Astrocyte (in vitro differentiated cells and primary cell): ENCODE measurements at places on chromosomes 2 and 18. TPM values are rescaled to one million over a fixed set of nuclear protein-coding genes. Genes with fewer than 3 reads are reported as not detected.

- no peaks in the 10 kb centered on the region for H3K36me3 ChIP-seq
- peaks cover 6% of the 10 kb centered on the region for H3K27me3 ChIP-seq
- no peak overlapping the region for H3K4me3 ChIP-seq
- DNase-seq, result peak; percentile 80
Observed at GRCh38 chr2:109285244-109285651, 156.2 kb downstream of the SH3RF3 start.

GRCh38 chr2:199704358-199705238 is 146.4 kb downstream of the FTCDNL1 start:
- H3K4me3 ChIP-seq, result no peak overlapping the region
- DNase-seq, result no peak
- no peaks in the 10 kb centered on the region for H3K36me3 ChIP-seq
- H3K4me1 ChIP-seq, result no peaks in the 10 kb centered on the region
- no peak overlapping the region for H3K27ac ChIP-seq
- no peaks in the 10 kb centered on the region for H3K27me3 ChIP-seq

- H3K27ac ChIP-seq, result no peak overlapping the region
- no peaks in the 10 kb centered on the region for H3K36me3 ChIP-seq
- DNase-seq, result no peak
- no peaks in the 10 kb centered on the region for H3K27me3 ChIP-seq
- H3K4me3 ChIP-seq, result no peak overlapping the region
- H3K4me1 ChIP-seq, result peaks cover 15% of the 10 kb centered on the region
Observed at GRCh38 chr2:127193164-127193966, 26.7 kb downstream of the CYP27C1 start.

DNA sequence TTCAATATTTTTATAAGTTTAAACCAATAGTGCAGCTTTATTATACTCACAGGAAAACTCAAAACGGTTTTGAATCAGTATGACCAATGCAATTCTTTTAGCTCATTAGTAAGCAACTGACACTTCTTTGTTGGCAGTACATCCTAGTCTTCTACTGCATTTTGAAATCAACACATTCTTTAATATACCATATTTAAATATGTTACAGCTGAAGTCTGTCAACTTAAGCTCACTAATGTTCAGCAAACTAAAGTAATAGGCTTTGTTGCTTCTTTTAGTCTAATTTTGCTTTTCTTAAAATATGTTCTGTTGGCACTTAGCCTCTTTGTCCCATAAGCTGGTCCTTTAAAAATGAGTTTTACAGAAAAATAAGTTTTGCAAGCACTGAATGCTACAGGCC is 55.4 kb upstream of the CCBE1 start:
- H3K27ac ChIP-seq, result no peak overlapping the region
- H3K27me3 ChIP-seq, result no peaks in the 10 kb centered on the region
- no peaks in the 10 kb centered on the region for H3K36me3 ChIP-seq
- H3K4me1 ChIP-seq, result peaks cover 9% of the 10 kb centered on the region

DNA sequence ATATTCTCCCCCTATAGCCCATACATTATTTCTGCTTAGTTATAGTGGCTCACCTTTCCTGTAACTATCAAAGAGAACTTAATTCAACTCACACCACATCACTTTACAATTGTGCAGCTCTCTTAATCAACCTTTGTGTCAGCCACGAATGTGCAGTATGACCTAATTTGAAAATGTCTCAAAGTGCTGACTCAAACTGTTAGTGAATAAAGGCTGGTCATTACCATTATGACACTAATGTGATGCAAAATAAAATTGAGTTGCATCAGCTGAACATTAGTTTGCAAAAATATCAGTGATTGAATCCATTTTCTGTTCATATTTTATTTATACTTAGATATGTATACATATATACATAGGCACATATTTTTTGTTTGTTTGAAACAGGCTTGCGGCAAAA is 251.8 kb downstream of the MEIS1 start:
- DNase-seq, result peak; percentile 5
- no peaks in the 10 kb centered on the region for H3K4me1 ChIP-seq
- H3K36me3 ChIP-seq, result no peaks in the 10 kb centered on the region
- no peak overlapping the region for H3K4me3 ChIP-seq

HOXD12 gene
- not detected in 2 replicates for total RNA-seq

SPRED2 gene
- 47.3 and 55.2 TPM in 2 replicates for total RNA-seq

LHCGR gene
- not detected in 2 replicates for total RNA-seq

SULT1C2 gene
- total RNA-seq, result 0.23 TPM in 1 of 2 replicates, not detected in the other

LRRTM1 gene
- total RNA-seq, result not detected in 2 replicates

TCF23 gene
- total RNA-seq, result not detected in 2 replicates

ASXL3 gene
- total RNA-seq, result 6.4 and 8.2 TPM in 2 replicates

REG3G gene
- not detected in 2 replicates for total RNA-seq

TFPI gene
- total RNA-seq, result 52.9 and 56.6 TPM in 2 replicates

RNF103 gene
- total RNA-seq, result 21.4 and 21.5 TPM in 2 replicates
